ENCODE measurements at places on chromosomes 11 and 22.

DNA sequence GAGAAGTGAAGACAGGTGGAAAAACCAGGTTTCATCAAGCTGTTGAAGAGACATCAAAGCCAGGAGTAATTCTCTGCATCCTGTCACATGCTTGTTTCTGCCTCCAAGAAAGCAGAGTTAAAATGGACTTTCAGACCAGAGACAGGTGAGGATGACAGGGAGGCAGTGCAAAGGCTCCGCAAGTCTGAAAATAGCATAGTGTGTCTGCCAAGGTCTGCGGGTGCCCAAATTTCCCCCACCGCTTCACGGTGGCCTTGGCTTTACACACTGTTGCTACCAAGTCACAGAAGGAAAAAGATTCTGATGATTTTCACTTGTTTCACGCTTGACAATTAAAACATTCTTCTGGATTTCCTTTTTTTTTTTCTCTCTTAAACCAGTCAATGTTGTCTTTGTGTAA is 44.2 kb downstream of the SNX19 start:
- DNase-seq: no peak

- no peak for DNase-seq
Observed at GRCh38 chr11:34972892-34973291, 56.5 kb downstream of the PDHX start.

- no peak for DNase-seq
Observed at GRCh38 chr11:14519597-14519916, 629 bp downstream of the PSMA1 start.

DNA sequence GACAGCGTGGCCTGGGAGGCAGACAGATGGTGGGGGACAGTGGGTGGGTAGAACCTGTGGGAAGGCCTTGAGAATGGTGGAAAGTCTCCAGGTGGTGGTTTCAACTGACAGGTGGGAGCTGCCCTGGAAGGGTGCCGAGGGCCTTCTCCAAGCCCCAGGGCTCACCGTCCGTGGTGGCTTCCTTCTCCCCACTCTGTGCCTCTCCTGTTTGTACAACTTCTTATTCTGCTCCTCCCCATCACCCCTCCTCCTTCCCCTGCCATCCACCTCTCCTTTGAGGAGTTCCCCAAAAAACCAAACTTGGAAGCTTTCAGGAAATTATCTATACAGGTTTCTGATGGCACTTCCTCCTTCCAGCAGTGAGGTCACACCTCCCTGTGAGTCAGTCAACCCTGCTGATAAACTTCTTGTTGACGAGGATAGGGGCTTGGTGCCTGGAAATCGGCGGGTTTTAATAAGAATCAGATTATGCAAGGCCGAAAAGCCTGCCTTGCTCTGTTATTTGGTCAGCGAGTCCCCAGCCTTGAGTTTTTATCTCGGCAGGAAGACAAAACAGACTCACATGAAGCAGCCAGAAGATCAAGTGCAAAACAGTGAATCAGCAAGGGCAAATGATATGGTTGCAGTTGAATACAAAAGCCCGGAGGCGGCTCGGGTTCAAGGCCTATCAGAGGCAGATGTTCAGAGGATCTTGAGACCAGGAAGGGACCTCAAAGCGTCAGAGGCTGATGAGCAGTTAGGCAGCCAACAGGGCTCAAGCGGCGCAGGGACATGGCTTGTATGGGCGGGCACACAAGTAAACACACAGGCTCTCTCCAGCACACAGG is 9.5 kb upstream of the ST3GAL4 start:
- no peak for DNase-seq

- no peak for DNase-seq
Observed at GRCh38 chr22:27865496-27865895, 53.6 kb downstream of the PITPNB start.

DNA sequence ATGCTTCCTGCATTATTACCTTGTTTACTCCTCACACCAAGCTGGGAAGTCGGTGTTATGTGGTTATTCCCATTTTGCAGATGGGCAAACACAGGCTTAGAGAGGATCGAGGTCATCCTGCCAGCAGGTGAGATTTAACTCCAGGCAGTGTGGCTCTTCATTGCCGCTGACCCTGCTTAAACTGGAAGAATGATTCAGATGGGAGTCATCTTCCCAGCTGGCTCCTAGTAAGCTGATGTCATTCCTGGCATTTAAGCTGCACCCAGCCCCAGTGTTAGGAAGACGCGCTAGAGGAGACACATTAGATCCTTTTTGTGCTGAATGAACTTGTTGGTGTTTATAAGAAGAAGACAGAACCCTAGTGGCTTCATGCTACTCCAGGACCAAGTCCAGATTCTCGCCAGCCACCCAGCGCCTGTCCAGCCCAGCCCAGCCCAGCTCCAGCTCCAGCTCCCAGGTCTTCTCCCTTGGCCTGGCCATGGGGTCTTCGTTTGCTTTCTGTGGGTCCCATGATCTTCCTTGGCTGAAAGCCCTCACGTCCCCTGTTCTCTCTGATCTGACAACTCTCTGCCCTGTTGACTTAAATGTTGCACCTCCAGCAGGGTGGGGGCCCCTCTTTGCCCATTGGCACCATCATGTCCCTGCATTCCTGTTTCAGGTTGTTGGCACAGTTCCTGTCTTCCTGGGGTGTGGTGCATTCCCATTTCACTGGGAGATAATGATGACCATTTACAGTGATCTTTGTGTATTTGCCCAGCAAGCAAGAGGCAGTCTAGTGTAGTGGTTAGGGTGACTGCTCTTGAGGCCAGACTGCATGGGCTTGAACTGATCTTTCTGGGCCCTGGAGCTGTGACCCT is 13.6 kb downstream of the PARVB start:
- DNase-seq: no peak

- no peak for DNase-seq
Observed at GRCh38 chr11:26704249-26704648, 17.6 kb downstream of the SLC5A12 start.

GRCh38 chr11:120510406-120511115 is 987 bp upstream of the GRIK4 start:
- no peak for DNase-seq

GRCh38 chr11:61613870-61614269 is 33.0 kb upstream of the SYT7 start:
- DNase-seq: no peak

- DNase-seq: no peak
Observed at GRCh38 chr11:15286465-15286864, 171.7 kb downstream of the INSC start.

GRCh38 chr11:119363851-119364590 is 17.5 kb downstream of the USP2 start:
- DNase-seq: peak; percentile 20

GRCh38 chr11:31902706-31903105 is 91.6 kb upstream of the PAX6 start:
- no peak for DNase-seq

Measured in stimulated activated CD8-positive, alpha-beta memory T cell treated with anti-CD3 and anti-CD28 coated beads, Interleukin-4, amount 100 ng/mL, for 1 hour (primary cell).